ENCODE measurements at places on chromosomes 5 and 9.

- DNase-seq = no peak
These were observed 241.4 kb downstream of the MARCHF11 start for GRCh38 chr5:15938186-15938585.

GRCh38 chr5:71533615-71534014 is 53.5 kb upstream of the MCCC2 start:
- peak; percentile 68 for DNase-seq

- DNase-seq = no peak
These were observed 141.7 kb upstream of the PRLR start for GRCh38 chr5:35371951-35372426.

- no peak for DNase-seq
These were observed 123.1 kb downstream of the LIFR start for GRCh38 chr5:38433160-38433861.

DNA sequence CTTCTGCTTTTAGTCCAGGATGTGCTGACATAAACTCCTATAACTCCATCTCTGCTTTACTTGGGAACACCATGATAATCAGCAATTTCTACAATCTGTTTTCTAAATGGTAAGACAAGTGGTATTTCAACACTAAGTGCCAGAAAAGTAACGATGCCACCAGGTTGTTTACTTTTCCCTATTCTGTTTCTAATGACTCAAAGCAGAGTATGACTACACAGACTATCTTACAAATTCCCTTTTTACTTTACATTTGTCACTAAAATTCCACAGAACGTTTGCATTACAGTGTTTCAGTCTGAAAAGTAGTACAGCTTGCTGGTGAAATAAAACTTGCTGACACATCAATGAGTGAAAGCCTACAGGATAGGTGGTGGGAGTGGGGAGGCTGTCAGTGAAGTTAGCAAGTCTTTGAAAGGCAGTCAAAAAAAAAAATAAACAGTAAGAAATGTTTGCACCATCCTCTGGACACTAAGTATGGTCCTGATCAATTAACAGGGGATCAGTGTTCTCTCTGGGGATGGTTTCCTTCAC is 186.5 kb downstream of the LURAP1L start:
- DNase-seq = no peak

DNA sequence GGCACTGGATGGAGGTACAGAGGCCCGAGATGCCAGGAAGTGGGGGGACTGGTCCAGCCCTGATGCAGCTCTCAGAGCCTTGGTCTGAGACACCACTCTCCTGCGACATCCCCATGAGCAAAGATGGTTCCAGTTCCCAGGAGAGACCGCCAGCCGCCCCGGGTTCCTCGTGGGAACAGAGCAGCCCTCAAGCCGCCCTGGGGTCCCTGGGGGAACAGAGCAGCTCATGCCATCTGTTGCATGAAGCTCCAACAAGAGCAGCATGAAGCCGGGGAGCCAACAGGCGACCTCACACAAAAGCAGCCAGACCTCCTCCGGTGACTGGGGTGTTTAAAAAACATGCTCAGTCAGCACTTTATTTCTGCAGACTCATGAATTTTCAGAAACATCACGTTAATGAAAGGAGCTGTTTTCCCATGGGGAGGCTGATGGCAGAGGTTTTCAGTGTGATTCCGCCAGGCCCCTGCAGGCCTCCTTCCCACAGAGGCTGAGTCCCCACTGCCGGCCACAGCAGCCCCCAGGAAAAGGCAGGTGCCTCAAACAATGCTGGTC is 6.2 kb downstream of the SLC6A18 start:
- no peak for DNase-seq

DNA sequence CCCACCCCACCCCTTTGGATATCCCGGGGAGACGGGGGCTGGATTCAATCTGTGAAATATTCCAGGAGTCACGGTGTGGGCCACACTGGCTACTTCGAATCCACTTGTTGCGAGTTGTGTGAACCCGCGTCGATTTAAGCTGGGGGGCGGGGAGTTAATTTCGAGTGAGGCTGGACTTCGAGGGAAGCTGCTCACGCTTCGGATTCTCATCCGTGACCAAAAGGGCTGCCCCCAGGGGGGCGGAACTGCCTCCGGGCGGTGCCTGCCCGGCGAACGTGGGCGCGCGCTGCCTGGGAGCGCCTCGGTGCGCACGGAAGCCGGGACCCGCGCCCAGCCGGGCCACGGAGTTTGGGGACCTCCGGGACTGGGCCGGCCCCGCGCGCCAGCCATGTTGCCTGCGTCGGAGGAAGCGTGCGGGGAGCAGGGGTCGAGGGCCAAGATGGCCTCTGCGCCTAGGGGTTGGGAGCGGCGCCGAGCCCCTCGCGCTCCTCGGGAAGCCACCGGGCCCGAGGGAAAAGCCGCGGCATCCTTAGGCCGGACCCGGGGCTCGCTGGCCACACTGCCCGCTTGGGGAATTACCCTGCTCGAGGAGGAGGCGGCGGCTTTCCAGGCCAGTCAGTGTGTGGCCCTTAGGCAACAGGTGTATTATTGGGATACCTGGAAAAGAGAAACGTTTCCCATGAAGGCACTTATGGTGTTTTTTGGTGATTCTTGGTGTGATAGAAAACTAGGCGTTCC is 975 bp downstream of the OCLN start:
- DNase-seq = no peak

- peak; percentile 24 for DNase-seq
These were observed 1.7 kb upstream of the ZSWIM6 start for GRCh38 chr5:61330341-61330844.

- no peak for DNase-seq
These were observed 22.4 kb downstream of the NRG2 start for GRCh38 chr5:140020601-140021177.

DNA sequence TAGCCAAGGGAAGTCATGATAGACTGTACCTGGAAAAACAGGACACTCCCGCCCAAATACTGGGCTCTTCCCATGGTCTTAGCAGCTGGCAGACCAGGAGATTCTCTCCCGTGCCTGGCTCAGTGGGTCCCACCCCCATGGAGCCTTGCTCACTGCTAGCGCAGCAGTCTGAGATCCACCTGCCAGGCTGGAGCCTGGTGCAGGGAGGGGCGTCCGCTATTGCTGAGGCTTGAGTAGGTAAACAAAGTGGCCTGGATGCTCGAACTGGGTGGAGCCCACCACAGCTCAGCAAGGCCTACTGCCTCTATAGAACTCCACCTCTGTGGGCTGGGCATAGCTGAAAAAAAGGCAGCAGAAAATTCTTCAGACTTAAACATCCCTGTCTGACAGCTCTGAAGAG is 10.1 kb upstream of the THG1L start:
- DNase-seq = no peak

DNA sequence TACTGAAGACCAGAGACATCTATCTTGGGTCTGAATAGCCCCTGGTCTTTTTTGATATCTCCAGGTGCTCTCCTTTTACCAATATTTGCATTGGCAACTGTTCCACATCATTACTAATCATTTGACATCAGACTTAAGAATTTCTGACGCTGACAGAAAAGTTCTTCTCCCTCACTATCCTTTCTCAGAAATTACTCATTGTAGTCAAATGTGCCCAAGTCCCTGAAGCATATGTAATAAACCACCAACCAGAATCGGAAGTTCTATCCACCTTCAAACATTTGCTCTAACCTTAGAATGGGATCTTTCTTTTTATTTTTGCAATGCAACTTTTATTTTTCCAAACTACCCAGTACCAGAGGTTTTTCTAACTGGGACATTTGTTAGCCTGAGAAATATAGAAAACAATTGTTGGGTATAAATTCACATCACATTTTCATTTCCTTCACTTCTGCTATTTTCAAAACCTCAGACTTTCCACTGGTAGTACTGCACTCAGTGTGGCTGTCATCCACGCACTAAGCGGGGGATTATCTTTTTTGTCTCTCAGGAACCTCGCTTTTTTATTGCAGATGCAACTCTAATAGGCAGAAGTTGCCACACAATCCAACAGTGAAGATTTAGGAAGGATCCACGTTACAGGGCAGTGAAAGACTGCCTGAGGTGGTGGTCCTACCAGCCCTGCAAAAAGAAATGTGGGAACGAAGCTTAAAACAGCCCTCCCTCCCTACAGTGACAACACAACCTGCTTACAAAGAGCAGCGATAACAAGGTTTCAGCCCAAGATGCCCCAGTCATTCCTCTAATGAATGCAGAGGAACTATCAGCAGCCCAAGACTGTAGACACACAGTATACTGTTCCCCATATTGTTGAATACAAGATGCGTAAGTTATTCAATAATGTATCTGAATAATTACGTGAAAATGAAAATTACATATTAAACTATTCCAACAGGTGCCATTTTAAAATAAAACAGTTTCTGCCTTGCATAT is 201.2 kb downstream of the EBF1 start:
- DNase-seq = no peak

- peak; percentile 37 for DNase-seq
These were observed 97.1 kb downstream of the GOLPH3 start for GRCh38 chr5:32076699-32077695.

GRCh38 chr5:124908581-124909451 is 162.4 kb upstream of the ZNF608 start:
- no peak for DNase-seq

DNA sequence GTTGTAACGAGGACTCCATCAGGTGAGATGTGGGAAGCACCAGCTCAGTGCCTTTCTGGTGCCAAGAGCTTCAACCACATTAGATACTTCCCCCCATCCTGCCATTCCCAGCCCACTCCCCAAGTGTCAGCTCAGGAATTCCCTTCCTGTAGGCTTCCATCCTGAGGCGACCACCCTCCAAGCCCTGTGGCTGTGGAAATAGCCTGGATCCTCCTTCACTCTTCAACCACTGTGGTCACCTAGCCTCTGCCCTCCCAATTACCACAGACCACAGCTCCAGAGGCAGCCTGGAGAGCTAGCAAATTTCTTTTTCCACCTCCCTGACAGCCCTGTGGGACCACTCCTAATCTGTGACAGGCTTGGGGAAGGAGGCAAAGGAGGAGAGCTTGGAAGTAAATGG is 219.8 kb upstream of the MAP3K1 start:
- DNase-seq = no peak

DNA sequence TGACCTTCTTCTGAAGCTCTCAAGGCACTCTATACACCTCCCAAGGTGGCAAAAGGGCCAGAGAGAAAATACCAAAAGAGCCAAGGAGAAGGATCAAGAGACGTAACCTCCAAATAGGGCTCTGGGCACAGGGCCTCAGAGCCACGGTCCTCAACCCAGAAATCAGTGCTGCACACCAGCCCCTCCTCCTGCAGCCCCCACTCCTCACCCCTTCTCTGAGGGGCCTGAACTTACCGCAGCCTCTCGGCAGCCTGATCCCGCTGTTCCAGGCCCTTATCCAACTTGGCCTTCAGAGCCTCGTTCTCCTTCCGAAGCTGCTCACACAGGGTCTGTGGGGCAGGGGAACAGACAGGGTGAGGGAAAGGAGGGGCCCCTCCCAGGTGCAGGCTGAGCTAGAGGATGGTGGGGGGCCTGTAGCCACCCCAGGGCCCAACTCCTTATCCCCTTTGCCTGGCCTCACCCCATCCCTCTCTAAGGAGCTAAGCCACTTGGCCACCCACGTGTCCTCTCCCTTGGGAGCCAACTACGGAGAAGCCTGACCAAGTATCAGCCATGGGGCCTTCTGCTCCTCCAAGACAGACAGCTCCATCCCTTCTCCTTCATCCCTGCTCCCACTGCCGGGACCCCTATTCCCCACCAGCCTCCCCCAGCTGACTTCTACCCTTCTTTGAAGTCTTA is 28.8 kb downstream of the TNIP1 start:
- DNase-seq = no peak

- peak; percentile 87 for DNase-seq
These were observed 30.0 kb upstream of the SUSD3 start for GRCh38 chr9:93028448-93029006.

DNA sequence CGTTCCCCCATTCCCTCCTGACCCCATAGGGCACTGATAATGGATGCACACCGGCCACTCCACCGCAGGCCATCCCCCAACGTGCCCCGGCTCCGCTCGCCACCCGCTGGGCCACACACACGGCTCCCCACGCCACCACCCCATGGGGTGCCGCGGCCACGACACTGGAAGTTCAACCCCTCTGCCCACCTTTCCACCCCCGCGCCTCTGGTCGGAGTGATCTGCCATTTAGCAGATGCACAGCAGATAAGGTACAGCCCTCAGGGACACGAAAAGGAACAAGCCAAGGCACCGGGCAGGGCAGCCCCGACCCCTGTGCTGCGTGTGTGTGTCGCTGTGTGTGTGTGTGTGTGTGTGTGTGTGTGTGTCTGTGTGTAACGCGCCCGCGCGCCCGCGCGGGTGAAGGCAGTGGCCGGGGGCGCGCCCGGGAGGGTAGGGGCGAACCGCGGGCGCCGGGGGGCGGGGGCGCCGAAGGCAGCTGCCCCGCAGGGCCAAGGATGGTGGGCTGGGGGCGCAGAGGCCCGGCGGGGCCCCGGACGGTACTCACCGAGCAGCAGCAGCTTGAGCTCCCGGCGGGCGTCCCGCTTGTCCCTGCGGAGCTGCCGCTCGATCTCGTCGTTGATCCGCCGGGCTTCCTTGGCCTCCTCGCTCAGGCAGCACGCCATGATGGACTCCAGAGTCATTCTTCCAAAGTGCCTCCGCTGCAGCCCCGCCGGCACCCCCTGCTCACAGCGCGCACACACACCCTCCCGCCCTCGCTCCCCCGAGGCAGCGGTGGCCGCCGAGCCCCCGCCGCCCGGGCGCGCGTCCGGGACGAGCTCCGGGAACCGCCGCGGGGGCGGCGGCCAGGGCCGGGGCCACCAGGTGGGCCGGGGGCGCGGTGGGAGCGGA is 813 bp downstream of the GNAQ start:
- DNase-seq = peak; percentile 72

DNA sequence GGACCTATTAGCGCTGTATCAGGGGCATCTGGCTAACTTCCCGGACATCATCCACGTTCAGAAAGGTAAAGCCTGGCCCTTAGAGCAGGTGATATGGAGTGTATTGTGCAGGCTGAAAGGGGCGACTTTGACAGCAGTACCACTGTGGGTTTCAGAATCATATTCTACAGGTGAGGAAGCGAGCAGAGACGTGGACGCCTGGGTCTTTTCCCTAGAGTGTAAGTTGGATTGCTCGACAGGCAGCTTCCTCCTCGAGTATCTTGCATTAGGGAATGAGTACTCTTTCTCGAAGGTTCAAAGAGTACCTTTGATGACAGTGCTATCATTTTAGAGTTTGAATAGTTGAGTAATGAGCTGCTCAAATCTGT is 1.9 kb downstream of the SNX18 start:
- no peak for DNase-seq

- no peak for DNase-seq
These were observed 280.8 kb downstream of the FBXL17 start for GRCh38 chr5:108101130-108101529.

DNA sequence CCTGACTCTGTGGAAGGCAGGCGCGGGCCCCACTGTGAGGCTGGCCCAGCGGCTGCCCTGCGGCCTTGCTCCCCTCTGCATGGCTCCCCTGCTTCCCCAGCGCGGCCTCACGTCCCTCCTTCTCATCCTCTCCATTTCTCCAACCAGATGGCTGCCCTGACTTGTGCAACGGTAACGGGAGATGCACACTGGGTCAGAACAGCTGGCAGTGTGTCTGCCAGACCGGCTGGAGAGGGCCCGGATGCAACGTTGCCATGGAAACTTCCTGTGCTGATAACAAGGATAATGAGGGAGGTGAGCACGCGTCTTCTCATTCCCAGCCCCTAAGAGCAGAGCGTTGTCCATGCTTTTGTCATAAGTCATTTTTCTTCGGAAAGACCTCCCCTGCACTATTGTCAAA is 129.0 kb upstream of the WWC1 start:
- DNase-seq = no peak

All from CD4-positive, alpha-beta T cell treated with Interleukin-21 for 1 hour (primary cell).